ENCODE measurements at places on chromosomes 4 and X. TPM values are rescaled to one million over a fixed set of nuclear protein-coding genes. Genes with fewer than 3 reads are reported as not detected.
A peak's percentile ranks its signal among the peaks of the same experiment; 100 is the strongest.

- no peak for DNase-seq
Measured at GRCh38 chr4:181301735-181302710, 941.2 kb upstream of the TENM3 start.

DNA sequence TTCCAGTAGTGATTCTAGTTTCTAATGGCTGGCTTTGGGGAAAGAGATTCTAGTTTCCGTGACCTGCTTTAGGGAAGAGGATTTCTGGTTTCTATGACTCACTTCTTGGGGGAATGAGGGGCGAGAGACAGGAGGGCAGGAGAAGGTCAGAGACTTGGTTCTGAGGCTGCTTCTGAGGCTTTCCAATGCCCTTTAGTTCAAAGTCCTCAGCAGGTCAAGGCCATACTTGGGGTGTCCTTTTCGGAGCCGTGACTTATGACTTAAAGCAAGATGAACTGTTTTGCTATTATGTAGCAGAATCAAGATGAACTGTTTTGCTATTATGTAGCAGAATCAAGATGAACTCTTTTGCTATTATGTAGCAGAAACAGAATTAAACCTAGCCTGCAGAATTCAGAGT is 52.2 kb upstream of the TLR3 start:
- DNase-seq = no peak

GRCh38 chrX:63635750-63636149 is 149.3 kb downstream of the ARHGEF9 start:
- no peak for DNase-seq

GRCh38 chr4:27763830-27764525 is 903.3 kb downstream of the STIM2 start:
- no peak for DNase-seq

GRCh38 chr4:21819086-21819485 is 129.5 kb downstream of the KCNIP4 start:
- peak; percentile 85 for DNase-seq

DNA sequence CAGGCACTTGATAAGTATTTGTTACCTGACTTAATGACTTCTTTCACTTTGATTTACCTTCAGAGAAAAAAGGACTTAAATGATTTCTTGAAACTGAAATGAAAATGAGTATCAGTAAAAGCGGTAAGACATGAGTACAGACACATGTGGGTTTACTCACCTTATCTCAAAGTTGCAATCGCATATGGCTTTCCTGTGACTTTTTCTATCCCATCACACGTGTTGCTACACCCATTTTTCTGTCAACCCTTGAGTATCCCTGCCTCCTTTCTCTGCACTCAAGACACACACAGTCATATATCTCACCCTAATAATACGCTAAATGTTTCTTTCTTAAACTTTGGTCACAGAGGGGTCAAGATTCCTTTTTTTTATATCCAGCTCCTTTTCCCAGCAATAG is 11.0 kb upstream of the ARHGEF38 start:
- DNase-seq = no peak

DNA sequence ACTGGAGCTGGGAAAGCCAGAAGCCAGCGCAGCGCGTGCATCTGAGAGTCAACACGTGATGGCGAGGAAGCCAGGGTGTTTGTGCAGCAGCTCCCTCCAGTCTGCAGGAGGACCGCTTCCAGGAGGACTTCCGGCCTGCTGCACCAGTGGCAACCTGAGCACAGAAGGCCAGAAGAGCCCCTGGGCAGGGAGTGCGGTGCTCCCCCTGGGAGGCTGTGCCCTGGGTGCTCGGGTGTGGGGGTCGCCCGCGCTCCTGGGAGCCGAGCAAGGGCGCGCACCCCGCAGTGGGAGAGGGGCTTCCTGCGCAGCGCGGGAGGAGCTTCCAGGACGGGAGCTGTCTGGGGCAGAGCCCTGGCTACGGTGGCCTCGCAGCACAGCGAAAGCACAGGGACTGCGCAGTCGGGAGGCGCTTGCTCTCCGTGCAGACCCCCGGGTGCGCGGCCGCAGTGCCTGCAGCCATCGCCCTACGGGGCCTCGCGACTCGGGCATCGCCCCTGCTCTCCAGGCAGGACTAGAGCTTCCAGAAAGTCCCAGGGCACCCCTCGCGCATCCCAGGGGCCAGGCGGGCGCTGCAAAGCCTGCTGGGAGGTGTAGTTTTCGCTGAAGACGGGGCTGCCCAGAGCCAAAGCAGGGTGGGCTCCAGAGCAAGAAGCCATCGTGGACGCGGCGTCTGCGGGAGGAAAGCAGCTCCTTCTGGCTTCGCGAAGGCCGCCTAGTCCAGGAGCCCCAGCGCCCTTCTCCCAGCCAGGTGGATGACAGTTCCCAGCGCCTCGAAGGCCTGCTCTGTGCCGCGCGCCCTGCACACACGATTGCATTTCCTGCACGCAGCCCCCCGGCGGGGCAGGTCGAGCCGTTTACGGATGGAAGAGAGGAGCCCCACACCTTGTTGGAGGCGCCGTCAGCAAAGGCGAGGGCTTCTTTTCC is 24.1 kb upstream of the WFS1 start:
- DNase-seq = peak; percentile 33

DNA sequence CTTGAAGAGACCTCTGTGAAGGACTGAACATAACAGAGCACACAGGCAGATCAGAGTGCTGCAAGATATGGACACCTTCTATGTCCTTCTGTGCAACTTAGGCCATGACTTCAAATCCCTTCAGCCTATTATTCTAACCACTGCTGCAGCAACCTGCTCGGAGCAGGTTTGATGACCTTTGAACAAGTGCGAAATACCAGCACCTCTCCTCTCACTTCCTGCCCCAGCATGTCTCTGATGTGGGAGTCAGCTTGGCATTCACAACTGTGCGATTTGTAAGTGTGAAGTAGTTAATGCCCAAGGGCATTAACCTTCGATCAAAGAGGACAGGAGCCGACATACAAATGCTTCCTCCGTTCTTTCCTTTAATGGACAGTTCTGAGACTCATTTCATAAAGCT is 1.6 kb upstream of the EXOC1 start:
- DNase-seq = no peak

DNA sequence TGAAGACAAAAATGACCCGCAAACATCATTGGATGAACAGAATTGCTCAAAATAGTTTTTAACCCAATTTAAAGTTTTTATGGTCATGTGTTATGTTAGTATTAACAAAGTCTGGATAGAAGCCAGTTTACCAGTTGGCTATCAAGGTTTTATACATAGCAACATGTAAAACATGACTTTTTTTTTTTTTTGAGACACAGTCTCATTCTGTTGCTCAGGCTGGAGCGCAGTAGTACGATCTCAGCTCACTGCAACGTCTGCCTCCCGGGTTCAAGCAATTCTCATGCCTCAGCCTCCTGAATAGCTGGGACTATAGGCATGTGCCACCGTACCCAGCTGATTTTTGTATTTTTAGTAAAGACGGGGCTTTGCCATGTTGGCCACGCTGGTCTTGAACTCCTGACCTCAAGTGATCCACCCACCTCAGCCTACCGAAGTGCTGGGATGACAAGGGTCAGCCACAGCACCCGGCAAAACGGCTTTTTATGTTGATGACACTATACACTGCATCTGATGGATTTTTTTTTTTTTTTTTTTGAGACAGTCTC is 3.4 kb downstream of the SAT1 start:
- DNase-seq = no peak

- no peak for DNase-seq
Measured at GRCh38 chr4:6041800-6042199, 23.6 kb upstream of the C4orf50 start.

GRCh38 chr4:677431-678293 is 3.3 kb downstream of the MYL5 start:
- no peak for DNase-seq

DNA sequence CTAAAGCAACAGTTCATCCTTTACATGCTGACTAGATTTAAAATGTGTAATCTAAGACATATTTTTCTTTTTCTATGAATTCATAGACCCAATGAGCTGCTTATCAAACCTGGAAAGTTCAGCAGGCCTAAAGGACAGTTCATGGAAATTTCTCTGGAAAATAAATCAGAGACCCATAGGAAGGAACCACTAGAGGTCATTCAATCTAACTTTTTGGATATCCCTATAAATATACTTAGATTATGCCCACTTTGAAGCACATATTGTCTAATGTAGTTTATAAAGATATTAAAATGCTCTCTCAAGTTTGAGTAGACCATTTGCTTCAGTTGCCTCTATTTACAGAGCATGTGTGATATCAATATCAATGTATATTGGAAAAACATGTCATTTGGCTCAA is 473.0 kb downstream of the FAT4 start:
- peak; percentile 25 for DNase-seq

GRCh38 chr4:7654550-7655445 is 220.1 kb upstream of the PSAPL1 start:
- DNase-seq = peak; percentile 53

DNA sequence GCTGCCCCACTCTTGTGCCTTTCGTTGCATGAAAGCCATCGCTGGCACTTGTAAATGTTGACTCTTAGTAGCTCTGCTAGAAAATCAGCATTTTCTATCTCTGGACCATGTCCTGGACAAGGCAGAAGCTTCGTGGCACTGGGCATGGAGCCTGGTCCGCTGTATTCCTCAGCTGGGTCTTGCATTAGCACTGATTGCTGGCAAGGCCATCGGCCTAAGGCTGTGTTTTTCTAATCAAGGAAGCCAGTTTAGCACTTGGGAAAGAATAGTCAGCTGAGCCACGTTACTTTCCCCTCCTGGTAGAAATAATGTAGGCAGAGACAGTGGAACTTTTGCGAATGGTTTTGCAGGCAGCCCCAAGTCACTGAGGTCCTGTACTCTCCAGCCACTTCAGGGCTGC is 180.2 kb upstream of the EOLA2 start:
- DNase-seq = no peak

DNA sequence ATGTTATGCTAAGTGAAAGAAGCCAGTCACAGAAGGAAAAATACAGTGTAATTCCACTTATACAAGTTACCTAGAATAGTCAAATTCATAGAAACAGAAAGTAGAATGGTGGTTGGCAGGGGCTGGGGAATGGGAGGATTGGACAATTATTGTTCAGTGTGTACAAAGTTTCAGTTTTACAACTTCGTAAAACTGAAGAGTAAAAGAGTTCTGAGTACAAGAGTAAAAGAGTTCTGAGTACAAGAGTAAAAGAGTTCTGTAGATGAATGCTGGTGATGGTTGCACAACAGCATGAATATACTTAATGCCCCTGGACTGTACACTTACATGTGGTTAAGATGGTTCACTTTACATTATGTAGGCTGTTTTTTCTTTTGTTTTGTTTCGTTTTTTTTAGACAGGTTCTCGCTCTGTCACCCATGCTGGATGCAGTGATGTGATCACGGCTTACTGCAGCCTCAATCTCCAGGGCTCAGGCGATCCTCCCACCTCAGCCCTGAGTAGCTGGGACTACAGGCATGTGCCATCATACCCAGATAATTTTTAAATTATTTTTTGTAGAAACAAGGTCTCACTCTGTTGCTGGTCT is 230.9 kb downstream of the SOWAHB start:
- DNase-seq = no peak

DNA sequence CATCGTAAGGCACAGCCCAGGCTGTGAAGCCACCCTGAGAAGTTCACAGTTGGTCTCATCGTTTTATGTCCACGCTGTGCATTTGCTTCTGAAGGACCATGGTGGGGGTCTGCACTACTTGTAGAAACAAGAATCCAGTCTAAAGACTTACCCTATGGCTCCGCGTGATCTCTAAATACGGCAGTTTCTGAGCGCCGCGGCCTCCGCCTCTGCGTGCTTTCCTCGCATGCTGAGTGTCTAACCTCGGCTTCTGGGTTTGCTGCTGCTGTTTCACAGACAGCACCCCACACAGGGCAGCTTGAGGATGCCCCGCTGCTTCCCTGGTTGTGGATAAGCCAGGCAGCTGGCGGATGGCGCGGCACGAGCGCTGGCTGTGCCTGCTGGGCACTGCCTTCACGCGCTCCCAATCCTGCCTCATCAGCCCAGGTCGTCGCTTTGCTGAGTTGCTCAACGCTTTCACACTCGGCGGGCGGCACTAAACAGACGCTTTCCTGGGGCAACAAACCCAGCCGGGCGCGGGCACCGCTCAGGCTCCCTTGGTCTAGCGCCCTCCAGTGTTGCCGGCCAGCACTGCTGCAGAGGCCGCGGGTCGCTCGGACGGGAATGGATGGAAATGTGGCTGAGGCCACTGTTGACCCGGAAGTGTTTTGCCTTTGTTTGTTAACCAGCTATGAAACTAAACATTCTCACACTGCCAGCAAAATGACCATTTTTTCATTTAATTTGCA is 39.2 kb downstream of the FGFRL1 start:
- no peak for DNase-seq

- DNase-seq = no peak
Measured at GRCh38 chrX:101677028-101677427, 17.4 kb upstream of the ARMCX2 start.

DNA sequence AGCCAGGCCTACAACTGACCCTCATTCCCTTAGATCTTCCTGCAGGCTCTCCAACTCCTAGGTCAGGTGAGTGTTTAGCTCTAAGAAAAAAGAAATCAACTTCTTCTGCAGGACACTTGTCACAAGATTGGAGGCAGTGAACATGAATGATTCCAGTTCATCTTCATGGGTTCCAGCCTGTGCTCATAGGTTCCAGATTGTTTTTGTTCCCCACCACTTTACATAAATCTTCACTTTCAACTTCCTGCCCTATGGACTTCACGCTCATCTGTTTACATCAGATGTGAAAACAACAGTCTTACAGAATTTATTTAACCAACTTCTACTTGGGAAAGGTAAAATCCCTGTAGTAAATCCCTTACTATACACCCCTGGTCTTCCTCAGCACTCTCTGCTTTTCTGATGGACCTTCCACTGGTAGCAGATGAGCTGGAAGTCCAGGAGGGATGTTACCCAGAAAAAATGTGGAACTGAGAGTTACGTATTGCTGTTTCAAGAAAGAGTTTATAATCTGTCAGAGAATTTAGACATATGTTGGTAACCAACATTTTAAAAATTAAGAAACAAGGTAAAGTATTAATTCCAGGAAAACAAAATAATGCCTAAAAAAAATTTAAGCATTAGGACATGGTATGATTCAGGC is 62.4 kb downstream of the ANAPC10 start:
- no peak for DNase-seq

DNA sequence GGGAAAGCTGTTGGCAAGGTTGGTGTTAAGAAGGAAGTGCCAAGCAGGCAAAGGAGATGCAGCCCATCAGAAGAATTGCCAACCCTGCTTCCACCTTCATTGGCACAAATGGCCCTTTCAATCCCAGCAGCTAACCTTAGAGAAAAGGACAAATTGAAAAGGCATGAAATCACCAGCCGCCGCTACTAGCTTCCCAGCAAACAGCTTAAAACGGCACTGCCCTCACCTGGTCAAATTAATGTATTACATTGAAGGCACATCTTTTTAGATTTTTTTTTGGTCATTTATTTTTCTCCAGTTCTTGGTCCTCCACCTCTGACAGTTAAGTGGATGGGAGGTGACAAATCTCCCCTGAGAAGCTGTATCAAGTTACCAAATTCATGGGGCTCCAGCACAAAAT is 51.0 kb upstream of the NHSL2 start:
- peak; percentile 48 for DNase-seq

The F9 gene
- total RNA-seq = 0.12 TPM

The TCEAL5 gene
- not detected for total RNA-seq

The PAGE4 gene
- total RNA-seq = not detected

The MND1 gene
- 1.5 TPM for total RNA-seq

The MAGEB4 gene
- total RNA-seq = not detected

The CAPN6 gene
- 6.6 TPM for total RNA-seq

The ATP8A1 gene
- 60.3 TPM for total RNA-seq

The PHEX gene
- total RNA-seq = 15.4 TPM

The MAMLD1 gene
- total RNA-seq = 6.7 TPM

The IQCM gene
- total RNA-seq = not detected

The GSTCD gene
- 14.0 TPM for total RNA-seq

The DNAAF6 gene
- 4.9 TPM for total RNA-seq

Data from lung (tissue), 17 donors.